ENCODE measurements at places on chromosomes 3 and 15.

DNA sequence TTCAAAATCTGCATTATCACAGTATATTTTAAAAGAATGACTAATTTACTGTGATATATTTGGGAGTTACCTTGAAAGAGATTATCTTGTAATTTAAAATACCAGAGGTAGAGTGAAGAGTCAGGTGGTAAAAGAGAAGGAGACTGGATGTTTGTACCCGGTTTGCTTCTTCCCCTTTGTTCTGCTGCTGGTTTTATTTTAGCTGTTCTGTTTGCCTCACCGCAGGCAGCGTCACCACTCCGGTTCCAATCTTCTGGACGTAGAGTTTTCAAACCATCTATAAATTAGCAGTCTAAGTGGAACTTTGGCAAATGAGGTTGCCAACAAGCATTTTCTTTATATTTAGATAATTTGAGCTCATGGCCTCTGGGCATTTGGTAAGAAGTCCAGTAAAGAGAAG is 38.2 kb downstream of the PPARG start:
- no peak for DNase-seq

GRCh38 chr15:68420186-68420684 is 11.7 kb downstream of the ITGA11 start:
- no peak for DNase-seq

DNA sequence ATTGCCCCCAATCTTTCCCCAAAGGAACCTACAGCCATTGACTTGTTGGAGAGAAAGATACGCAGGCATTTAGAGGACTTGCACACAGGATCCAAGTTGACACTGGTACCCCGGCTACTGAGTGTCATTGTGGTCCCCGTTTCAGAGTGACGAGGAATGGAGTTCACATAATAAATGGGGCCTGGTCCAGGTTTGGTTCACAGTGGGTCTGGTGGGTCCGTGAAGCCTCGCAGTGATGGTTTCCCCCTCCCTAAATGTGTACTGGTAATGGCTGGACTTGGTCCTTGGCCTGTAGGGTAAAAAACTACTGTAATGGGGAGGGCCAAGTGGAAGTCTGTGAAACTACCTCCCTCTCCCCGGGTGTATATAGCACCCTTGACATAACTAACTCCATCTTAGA is 232.1 kb upstream of the LYSMD4 start:
- no peak for DNase-seq

- no peak for DNase-seq
Observed at GRCh38 chr3:124609402-124609801, 120.8 kb upstream of the UMPS start.

DNA sequence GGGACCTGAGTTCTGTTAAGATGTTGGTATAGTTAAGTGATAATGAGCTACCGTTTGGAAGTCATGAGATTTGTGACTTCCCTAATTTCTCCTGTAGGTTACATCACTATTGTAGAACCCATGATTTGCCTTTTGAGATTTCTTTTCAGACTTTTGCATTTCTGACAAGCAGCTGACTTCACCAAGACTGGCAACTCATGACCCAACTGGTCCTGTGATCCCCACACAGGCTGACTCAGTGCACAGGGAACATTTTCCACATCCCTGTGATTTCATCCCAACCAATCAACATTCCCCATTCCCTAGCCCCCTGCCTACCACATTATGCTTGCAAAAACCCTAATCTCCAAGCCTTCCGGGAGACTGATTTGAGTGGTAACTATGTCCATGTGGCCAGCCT is 242.1 kb upstream of the PDZRN3 start:
- no peak for DNase-seq

Measured in activated CD8-positive, alpha-beta memory T cell treated with anti-CD3 and anti-CD28 coated beads for 48 hours (primary cell).